ENCODE measurements at places on chromosomes 3 and 15.

GRCh38 chr3:114418107-114418506 lies 124.3 kb downstream of the TIGIT start:
- DNase-seq: no peak

DNA sequence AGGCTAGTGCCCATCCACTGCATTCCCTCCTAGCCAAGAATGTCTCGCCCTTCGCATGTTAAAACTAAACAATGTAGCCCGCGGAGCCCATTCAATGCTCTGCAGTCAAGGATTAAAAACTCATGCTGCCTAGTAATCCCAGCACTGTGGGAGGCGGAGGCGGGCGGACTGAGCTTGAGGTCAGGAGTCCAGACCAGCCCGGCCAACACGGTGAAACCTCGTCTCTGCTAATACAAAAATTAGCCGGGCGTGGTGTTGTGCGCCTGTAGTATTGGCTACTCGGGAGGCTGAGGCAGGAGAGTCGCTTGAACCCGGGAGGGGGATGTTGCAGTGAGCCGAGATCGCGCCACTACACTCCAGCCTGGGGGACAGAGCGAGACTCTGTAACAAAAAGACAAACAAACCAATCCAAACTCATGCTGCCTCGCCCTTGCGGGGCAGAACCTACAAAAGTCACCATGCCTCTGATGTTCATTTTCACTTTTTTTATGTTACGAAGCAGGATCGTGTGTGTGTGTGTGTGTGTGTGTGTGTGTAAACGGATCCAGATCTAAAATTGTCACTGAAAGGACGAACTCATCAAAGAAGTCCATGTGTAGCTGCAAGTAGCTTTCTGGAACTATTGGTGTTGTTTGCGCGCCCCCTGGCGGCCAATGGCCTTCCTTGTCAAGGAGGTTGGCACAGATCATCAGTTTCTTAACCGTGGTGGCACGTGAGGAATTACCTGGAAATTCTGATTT lies 54.8 kb upstream of the SPESP1 start:
- DNase-seq: peak; percentile 78

DNA sequence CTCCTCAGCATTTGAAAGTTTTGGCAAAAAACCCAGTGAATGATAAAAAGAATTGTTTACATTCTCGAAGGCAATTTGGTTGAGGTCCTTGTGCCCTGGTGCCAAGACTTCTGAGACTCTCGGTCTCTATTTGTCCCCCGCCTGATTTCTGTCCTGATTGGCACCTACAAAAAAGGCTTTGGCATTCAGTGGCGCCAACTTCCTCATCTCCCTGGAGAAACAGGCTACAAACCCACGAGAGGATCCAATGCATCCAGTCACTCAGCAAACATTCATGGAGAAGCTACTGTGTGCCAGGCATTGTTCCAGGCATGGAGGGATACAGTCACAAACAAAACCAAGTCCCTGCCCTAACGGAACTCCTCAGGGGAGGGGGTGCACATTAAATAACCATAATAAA lies 42.7 kb downstream of the HES1 start:
- no peak for DNase-seq

GRCh38 chr3:112000367-112000771 lies 1.6 kb downstream of the TAGLN3 start:
- DNase-seq: peak; percentile 14

GRCh38 chr3:132228923-132229322 lies 88.3 kb upstream of the ACP3 start:
- no peak for DNase-seq

- no peak for DNase-seq
Observed at GRCh38 chr3:112778353-112778948, 68.2 kb downstream of the CD200R1L start.

GRCh38 chr3:4245671-4246070 lies 57.5 kb upstream of the SETMAR start:
- no peak for DNase-seq

DNA sequence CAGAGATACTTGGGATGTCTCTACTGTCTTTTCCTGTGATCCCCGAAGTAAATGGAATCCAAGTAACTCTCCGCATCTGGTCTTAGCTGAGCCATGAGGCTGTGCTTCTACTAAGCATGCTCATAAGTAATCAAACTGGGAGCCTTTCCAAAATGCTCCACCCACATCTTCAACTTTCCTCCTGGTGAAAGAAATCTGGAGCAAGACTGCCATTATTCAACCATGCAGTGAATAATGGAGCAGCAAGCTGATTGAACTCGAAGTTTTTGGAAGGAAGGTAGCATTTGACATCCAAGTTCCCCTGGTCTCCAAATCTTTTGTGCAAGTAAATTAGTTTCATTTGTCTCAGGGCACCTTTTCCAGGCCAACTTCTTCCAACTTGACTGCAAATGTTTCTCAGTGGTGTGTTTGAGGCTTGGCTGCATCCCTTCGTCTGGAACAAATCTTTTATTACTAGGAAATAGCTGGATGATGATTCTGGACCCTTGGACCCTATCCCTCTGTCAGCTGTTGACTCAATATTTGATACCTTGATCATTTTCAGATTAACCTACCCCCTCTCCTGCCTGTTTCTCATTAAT lies 19.4 kb downstream of the GXYLT2 start:
- no peak for DNase-seq

DNA sequence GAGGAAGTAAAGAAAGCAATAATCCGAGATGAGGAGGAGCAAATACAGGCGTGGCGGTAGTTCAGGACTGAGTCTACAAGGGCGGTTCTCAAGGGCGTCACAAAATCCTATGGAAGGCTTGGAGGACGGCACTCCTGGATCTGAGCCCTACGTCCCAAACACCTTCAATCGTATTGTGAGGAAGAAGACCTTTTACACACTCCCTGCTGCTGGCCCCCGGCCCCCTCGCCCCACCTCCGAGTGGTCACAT lies 747 bp downstream of the PLD1 start:
- DNase-seq: no peak

- DNase-seq: no peak
Observed at GRCh38 chr15:87752250-87752951, 504.1 kb downstream of the NTRK3 start.

DNA sequence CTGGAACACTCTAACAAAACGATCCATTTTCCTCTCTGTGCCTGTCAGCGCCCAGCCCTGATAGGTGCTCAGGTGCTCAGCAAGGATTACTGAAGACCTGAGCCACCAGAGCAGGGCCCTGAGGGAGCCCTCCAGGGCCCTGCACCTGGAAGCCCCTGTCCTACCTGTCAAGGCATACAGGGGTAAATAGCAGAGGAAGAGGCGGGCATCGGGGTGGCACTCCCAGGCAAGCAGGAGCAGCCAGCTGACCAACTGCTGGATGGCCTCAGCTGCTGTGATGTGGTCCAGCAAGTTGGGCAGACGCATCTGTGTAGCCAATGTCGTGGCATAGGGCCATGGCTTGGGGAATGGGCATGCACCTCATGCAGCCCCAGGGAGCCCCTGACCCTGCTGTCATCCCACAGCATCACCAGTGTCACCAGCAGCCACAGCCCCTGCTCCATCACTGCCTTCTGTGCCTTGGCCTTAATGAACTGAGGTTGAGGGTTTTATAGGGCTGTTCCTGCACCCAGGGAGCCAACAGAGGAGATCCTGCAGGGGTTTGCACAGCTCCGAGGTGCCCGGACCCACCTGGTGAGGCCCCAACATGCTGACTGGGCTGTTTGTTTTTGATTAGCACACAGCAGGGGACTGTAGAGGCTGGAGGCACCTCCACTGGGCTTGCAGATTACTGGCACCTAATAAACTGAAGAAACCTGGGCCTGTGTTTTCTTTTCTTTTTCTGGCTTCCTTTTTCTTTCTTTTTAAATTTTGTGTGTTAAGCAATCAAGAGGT lies 7.9 kb upstream of the WDR6 start:
- DNase-seq: no peak

GRCh38 chr15:31396881-31397560 lies 70.4 kb downstream of the KLF13 start:
- DNase-seq: peak; percentile 82

GRCh38 chr3:123421353-123422174 lies 27.3 kb downstream of the ADCY5 start:
- peak; percentile 69 for DNase-seq

- DNase-seq: no peak
Observed at GRCh38 chr3:82240322-82240721, 478.9 kb upstream of the GBE1 start.

DNA sequence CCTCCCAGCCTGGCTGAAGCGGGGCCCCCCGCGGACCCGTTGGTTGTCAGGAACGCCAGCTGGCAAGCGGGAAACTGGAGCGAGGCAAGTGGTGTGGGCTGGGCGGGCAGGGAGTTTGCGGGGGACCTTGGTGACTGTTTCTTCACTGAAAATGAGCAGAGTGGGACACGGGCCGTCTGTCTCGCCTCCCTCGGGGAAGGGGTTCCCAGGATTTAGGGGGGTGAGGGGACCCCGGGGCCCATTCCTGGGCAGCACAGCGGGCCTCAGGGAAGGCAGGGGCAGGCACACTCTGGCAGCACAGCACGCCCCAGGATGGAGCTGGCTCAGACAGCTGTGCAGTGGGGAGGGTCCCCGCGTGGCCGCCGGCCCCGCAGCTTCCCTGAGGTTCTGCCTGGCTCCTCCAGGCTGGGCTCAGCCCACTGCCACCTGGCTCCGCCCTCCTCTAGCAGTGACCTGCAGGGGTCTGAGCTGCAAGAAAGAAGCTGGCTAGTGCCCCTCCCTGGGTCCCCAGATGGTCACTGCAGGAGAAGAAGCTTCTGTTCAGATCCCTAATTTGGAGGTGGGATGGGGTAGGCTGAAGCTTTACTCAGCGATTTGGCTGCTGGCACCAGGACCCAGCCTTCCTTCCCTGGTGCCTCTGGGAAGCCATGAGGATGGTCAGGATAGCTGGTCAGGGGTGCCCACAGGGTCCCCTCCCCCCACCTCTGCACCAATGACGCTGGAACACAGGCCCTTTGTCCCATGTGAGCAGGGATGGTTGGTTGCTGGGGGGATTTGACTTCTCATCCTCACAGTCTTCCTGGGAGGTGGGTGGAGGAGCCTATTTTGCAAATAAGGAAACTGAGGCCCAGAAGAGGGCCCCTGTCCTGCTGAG lies 90.4 kb downstream of the TBC1D2B start:
- no peak for DNase-seq

GRCh38 chr3:132038198-132038825 lies 3.5 kb upstream of the CPNE4 start:
- peak; percentile 52 for DNase-seq
